ENCODE measurements at places on chromosomes 6 and 20.

GRCh38 chr6:150250826-150251225 is 108.0 kb downstream of the PPP1R14C start:
- DNase-seq = peak; percentile 47

DNA sequence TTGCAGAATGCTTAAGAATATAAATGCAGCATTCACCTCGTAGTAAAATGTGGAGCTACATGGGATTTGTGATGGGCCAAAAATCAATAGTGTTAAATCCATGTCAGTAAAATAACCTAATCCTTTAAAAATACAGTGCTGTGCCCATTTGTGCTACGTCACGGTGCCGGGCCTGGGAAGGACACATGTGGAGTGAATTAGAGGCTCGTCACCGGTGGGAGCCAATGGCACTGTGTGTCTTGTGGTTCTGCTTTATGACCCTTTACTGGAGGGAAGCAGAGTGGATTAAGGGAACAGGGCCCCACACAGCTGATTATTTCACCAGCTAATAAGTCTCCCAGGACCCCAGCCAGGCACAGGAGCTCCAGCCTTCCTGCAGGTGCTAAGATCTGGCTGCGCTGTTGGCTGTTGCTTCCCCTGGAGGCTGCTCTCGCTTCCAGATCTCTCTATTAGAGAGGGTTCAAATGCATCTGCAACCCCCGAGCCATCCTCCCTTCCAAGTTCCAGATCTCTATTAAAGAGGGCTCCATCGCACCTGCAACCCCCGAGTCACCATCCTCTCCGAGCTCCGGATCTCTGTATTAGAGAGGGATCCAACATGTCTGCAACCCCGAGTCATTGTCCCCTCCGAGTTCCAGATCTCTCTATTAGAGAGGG is 405.8 kb downstream of the CDH4 start:
- DNase-seq = no peak

GRCh38 chr20:41344477-41344876 is 3.9 kb downstream of the LPIN3 start:
- DNase-seq = no peak

- DNase-seq = peak; percentile 78
These were observed 268.1 kb downstream of the UST start for GRCh38 chr6:149014631-149015534.

GRCh38 chr6:38603496-38603895 is 36.2 kb downstream of the BTBD9 start:
- no peak for DNase-seq

DNA sequence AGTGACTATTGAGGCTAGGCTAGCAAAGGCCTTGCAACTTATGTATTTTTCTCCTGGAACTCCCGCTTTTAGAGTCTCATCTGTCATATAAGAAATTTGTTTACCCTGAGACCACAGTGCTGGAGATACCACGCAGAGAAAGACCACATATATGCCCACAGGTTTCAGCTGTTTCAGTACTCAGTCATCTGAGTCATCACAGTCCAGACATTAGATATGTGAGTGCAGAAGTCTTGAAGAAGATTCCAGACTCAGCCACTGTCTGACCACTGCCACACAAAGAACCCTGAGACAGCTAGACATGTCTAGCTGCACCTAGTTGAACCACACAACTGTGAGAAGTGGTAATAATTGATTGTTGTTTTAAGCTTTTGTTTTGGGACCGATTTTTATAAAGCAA is 648.3 kb downstream of the EPM2A start:
- DNase-seq = peak; percentile 5
